Amniotic epithelial cell (primary cell): ENCODE measurements at places on chromosomes 12 and 14.

GRCh38 chr12:104520242-104520900 is 63.6 kb downstream of the CHST11 start:
- no peak for DNase-seq

- DNase-seq: no peak
Measured at GRCh38 chr12:126361804-126362203, 1296.6 kb downstream of the AACS start.

GRCh38 chr12:116773276-116773731 is 35.2 kb downstream of the RNFT2 start:
- DNase-seq: peak; percentile 13

DNA sequence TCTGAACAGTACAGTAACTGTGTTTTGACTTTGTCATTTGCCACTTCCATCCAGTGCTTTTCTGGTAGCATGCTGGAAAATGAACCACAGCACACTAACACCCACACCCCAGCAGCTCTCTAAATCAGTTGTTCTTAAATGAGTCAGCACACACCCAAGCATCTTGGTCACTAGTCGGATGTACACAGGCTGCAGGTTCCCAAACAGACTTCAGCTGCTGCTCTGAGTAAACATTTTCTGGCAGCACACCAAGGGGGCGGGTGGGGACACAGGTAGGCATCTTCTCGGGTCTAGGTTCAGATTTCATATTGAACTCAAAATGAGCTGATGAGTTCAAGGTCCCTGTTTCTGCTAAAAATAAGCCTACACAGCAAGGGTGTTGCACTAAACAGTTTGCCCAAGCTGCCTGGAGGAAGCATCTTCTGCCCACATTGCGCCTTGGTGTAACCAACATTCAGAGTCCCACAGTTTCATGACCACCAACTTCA is 39.8 kb downstream of the IFNG start:
- no peak for DNase-seq

DNA sequence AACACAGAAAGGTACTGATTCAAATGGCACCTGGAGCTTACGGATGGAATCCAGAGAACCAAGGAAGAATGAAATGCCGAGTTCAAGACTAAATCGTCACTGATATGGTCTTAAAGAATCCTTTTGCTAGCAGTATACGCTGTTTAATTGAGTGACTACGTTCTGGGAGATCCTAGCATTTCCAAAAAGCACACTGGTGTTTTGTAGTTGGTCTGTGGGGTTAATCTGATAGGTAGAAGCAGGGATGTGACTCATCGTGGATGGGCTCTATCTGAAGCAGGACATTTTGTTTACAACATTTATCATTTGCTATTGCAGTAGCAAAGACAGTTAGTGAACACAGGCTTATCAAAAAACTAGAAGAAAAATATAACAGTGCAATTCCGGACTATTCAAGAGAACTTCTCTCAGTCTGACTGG is 169.2 kb upstream of the HMGA2 start:
- DNase-seq: peak; percentile 97

GRCh38 chr12:130498589-130499385 is 161.1 kb downstream of the PIWIL1 start:
- no peak for DNase-seq

GRCh38 chr12:22600181-22600580 is 24.8 kb upstream of the ETNK1 start:
- no peak for DNase-seq
